Activated CD4-positive, alpha-beta T cell treated with anti-CD3 and anti-CD28 coated beads for 36 hours (primary cell): ENCODE measurements at places on chromosomes 6 and 20.
A peak's percentile ranks its signal among the peaks of the same experiment; 100 is the strongest.

- DNase-seq = no peak
Measured at GRCh38 chr20:15033269-15033668, 695.9 kb upstream of the FLRT3 start.

- no peak for DNase-seq
Measured at GRCh38 chr20:42432496-42433334, 757.0 kb downstream of the PTPRT start.

DNA sequence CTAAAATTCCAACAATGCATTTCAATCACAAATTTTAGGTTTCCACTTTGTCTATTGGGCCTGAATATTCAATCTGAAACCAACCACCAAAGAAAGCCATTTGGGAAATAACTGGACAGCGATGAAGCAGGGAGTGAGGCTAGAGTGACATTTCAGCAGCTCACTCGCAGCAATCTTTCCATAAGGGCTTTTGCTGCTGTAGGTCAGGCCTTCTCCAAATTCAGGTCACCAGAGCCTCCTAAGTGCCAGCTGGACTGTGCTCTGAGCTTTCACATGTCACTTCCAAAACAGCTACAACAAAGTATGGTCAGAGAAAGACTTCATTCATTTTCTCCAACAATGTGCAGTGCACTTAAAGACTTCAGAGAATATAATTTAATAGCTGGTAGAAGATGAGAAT is 194.8 kb downstream of the FRK start:
- no peak for DNase-seq

DNA sequence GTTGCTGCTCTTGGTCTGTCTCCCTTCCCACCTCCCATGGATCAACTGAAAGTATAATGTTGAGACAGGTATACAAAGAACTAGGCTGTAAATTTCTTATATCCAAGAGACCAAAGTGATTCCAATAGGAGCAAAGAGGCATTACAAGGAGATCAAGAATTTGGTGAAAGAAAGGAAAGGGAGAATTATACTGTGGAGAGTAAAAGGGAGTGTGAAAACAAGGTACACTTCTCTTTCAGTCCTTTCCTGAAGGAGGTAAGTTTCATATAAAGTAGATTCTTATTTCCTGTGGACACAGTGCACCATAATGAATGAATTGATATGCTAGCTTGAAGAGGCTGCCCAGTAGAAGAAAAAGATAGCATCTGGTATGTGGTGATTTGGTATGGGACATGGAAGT is 49.7 kb downstream of the CD2AP start:
- no peak for DNase-seq

GRCh38 chr6:163707387-163708355 is 293.2 kb downstream of the QKI start:
- no peak for DNase-seq

GRCh38 chr20:45056473-45057173 is 44.3 kb downstream of the KCNS1 start:
- DNase-seq = no peak

DNA sequence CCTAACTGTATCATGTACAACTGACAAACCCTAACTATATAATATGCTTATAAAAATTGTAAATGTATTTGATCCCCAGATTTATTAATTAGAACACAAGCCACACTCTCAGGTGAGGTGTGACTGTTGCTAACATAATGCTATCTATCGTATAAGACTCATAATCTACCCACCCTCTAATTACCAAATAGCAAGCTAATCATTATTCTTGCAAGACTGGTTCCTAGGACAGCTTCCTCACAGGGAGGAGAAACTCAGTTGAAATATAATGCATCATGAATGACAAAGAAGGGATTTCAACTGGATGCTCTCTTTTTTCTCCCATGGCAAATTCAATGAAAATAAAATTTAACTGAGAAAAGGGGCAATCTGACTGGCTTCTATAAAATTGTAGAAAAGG is 35.4 kb downstream of the ELOVL4 start:
- no peak for DNase-seq

GRCh38 chr20:18851629-18852028 is 38.0 kb downstream of the SCP2D1 start:
- DNase-seq = no peak

GRCh38 chr6:57147955-57148858 is 23.9 kb upstream of the BAG2 start:
- DNase-seq = peak; percentile 10

- peak; percentile 59 for DNase-seq
Measured at GRCh38 chr6:79630883-79631692, at the start of gene SH3BGRL2. TSS of gene SH3BGRL2 (plus strand) at chr6:79631329. CDS start at chr6:79631462, 133 bp downstream.

GRCh38 chr6:50637267-50637666 is 76.1 kb upstream of the TFAP2D start:
- DNase-seq = no peak

DNA sequence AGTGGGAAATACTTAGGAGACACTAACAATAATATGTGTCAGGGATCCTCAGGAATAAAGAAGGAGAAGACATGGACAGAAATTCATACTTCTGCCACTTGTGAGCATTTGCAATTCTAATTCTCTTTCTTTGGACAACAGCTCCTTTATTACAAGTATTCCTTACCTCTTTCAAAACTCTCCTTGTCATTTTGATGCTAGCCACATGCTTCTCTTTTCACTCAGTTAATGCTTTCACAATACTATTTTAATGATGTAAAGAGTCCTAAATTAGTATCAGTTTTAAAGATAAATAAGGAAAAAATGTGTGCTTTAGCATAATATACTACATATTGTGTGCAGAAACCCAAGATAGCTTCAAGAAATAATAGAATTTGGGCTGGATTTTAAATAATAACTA is 62.5 kb downstream of the AHI1 start:
- no peak for DNase-seq

DNA sequence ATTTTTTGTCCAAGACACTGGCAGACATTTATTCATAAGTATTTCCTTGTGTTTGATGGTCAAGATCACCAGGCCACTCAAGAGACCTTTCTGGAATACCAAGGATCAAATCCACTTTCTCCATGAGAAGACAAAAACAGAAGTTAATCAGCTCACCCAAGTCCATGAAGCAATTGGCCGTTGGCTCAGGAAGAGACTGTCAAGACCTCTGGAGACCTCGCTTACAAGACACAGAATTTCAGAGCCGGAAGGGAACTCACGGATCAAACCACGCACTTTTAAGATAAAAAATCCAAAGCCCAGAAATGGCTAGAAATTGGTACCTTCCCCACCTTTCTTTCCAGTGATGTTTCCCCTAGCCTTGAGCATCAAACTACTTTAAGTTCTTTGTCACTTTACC is 3.3 kb downstream of the TRERF1 start:
- DNase-seq = no peak

DNA sequence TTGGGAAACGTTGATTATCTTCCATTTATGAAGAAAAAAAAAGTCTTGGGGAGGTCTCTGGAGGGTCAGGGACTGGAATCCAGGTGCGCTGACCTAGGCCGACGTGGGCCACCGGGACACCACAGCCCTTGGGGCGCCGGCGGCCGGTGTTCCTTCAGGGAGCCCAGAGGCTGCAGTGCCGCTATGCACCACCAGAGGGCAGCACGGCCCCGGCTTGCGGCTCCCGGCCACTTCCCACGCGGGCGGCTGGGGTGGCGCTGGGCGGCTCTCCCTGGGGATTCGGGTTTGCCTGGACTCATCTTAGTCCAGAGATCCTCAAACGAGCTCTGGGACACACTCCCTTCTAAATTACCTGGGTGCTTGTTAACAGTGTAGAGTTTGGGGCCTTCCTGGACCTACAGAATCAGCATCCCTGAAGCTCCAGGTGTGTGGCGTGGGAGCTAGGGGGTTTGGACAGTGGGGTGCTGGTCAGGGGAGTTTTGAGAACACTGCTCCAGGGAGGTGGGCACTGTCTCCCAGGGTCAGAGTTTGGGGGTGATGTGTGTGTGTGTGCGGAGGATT is 23.0 kb upstream of the GTSF1L start:
- DNase-seq = peak; percentile 92

DNA sequence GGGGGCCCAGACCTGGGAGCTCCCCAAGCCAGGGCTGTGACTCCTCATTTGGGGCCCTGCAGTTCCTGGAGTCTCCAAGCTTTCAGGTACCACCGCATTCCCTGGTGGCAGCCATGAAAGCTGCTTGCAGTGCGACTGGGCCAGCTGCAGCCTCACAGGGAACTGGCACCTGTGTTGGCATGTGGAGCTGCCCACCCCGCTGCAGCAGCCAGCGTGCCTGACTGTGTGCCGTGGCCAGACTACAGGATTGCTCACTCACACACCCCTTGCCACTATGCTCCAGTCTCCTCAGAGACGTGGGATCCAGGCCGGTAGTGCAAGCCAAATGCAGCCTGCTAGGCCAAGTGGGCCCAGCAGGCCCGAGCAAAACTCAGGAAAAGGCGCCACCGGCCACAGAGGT is 450.7 kb downstream of the COL12A1 start:
- no peak for DNase-seq

DNA sequence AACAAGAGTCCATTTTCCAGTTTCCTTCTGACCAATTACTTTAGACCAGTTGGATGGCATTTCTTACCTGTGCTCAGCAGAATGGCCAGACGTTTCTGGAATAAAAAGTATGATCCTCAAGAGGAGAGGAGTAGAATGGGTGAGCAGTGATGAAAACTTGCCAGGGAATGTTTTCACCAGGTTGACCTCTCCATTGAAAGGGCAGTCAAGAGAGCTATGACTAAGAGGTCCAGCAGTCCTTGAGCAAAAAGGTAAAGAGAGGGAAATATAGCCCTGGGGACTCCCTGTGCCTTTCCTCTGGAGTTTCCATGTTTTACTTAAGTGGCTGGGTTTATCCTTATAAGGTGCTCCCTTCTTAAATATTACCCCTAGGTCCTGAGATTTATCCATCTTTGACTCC is 210.9 kb downstream of the TBX18 start:
- no peak for DNase-seq

DNA sequence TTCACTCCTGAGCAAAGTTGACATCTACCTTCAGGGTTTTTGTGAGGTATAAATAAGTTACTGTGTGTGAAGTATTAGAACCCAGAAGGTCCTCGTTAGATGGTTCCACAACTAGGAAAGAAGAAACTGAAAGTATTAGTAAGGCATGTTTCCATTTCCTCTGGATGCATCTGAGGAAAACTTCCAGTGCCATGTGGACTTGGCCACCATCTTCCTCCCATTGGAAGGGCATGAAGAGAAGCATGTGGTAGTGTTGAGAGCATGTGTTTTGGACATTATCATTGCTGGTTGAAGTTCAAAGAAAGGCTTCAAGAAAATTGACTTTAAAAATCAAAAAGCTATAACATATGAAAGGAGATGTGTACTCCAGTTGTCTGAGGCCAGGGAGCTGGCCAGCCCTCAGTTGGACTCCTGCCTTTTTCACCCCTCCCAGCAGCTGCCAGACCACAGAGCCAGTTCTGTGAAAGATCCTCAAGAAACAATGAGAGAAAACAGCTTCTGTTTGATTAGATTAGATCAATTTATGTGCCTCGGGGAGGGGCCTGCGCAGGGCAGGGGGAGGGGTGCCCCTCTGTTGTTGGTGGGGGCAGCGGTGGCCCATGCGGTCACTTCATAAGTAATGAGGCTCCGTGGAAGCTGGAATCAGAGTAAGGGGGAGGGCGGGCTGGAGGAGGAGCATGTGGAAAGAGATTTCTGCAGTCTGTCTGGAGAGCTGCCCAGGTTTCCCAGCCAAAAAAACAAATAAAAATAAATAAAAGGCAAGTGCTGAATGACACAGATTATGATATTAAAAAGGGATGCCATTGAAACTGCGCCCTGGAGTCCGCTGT is 154.0 kb downstream of the JARID2 start:
- DNase-seq = peak; percentile 20

DNA sequence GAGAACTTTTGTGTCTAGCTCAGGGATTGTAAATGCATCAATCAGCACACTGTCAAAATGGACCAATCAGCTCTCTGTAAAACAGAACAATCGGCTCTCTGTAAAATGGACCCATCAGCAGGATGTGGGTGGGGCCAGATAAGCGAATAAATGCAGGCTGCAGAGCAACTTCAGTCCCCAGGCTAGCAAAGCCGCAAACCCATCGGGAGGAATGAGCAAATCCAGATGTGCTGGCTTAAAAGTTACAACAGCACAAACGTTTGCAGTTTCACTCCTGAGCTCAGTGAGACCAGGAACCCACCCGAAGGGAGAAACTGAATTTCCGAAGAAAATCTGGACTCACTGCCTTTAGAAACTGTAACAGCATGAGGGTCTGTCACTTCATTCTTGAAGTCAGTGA is 21.9 kb upstream of the MBOAT1 start:
- DNase-seq = no peak

GRCh38 chr6:129448965-129449364 is 261.0 kb downstream of the ARHGAP18 start:
- DNase-seq = no peak

- DNase-seq = no peak
Measured at GRCh38 chr6:13444604-13445003, 42.8 kb downstream of the GFOD1 start.

GRCh38 chr6:158772172-158772571 is 47.0 kb downstream of the EZR start:
- DNase-seq = no peak

GRCh38 chr6:149266659-149267058 is 50.9 kb upstream of the TAB2 start:
- no peak for DNase-seq

GRCh38 chr6:159061805-159062563 is 17.2 kb upstream of the TAGAP start:
- no peak for DNase-seq

GRCh38 chr6:24686408-24686807 is 19.5 kb downstream of the ACOT13 start:
- no peak for DNase-seq

DNA sequence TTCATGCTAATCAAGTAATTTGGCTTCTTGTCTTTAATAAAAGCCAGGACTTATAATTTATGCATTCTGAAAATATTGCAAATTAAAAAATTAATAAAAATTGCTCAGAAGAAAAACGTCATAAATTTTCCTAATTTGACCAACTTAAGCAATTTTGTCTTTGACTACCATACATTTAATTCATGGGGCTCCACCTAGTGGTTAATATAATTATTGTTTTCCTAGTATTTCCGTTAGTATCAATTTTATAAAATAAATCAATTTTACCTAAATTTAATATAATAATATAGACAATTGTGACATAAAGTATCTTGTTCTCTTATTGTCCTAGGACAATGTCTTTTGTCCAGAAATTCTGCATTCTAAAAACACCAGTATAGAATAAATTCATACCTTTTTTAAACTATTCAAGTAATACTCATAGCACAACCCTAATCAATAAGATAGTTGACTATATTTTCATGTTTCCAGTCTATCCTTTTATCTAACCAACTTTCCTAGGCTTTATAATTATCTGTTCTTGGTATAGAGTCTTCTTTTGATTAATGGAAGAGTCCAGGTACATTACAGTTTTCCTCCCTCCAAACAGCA is 319.9 kb downstream of the TRDN start:
- DNase-seq = no peak

DNA sequence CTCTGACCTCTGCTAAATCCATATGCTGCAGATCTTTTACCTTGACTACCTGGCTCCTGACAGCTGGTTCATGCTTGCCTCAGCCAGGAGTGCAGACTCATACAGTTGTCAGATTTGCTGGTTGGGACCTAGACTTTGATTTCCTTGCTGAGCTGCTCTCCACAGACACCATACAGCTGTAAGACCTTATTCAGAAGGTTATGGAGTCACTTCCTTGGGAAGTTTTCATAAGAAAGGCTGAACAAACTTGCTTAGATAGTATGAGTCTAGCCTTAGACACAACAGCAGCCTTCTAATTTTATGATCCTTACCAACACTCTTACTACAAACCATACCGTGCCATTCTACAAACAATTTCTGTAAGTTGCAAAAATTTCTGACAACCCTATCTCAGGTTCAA is 102.9 kb downstream of the EDN1 start:
- no peak for DNase-seq

- DNase-seq = no peak
Measured at GRCh38 chr6:136079701-136080565, 170.2 kb downstream of the MTFR2 start.

- no peak for DNase-seq
Measured at GRCh38 chr6:75337835-75338580, 53.4 kb upstream of the TMEM30A start.
